ENCODE measurements at places on chromosomes 5 and 9. TPM values are rescaled to one million over a fixed set of nuclear protein-coding genes. Genes with fewer than 3 reads are reported as not detected.

The RPL37 gene
- total RNA-seq, result 99.1 TPM

GRCh38 chr9:121568343-121569265 is 69.0 kb upstream of the GGTA1 start:
- DNase-seq, result peak; percentile 70
- H3K27ac ChIP-seq, result no peak overlapping the region
- H3K27me3 ChIP-seq, result no peaks in the 10 kb centered on the region
- H3K4me1 ChIP-seq, result peaks cover 24% of the 10 kb centered on the region
- no peak overlapping the region for H3K4me3 ChIP-seq

The ENHO gene
- total RNA-seq, result 31.2 TPM

The PIP5K1B gene
- 66.9 TPM for total RNA-seq

The TMEM141 gene
- 127 TPM for total RNA-seq

DNA sequence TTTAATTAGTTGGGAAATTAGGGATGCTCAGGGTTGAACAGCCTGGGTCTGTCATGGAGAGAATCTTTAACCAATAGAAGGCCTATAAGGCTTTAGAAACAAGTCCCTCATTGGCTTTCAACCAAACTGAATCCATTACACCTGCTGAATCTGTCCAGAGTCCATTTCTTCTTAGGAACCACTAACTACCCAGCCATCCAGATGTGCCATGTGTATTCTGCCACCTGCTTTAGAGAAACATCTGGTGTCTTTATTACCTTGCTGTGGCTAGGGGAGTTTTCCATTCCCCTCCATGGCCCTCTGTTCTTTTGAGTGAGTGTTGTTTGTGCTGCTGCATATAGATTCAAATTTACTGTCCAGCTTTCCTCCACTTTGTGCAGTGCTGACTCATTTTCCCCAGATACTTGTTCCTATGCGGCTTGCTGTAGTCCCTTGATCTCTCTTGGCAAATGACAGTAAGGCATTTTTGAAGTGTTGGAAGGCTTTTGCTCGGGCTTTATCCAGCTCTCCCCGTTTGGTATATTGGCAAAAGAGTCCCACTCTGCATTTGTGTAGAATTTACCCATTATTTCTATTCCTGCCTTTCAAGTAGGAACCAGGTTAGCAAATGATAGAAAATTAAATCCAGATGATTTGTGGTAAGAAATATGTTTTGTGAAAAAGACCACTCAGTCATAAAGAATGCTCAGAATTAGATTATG is 54.6 kb downstream of the NLN start:
- DNase-seq, result no peak
- no peaks in the 10 kb centered on the region for H3K27me3 ChIP-seq

- no peaks in the 10 kb centered on the region for H3K36me3 ChIP-seq
- peak; percentile 60 for DNase-seq
- no peaks in the 10 kb centered on the region for H3K4me1 ChIP-seq
- H3K4me3 ChIP-seq, result no peak overlapping the region
- H3K27ac ChIP-seq, result no peak overlapping the region
- no peaks in the 10 kb centered on the region for H3K27me3 ChIP-seq
Measured at GRCh38 chr5:82793808-82794419, 283.3 kb downstream of the TMEM167A start.

DNA sequence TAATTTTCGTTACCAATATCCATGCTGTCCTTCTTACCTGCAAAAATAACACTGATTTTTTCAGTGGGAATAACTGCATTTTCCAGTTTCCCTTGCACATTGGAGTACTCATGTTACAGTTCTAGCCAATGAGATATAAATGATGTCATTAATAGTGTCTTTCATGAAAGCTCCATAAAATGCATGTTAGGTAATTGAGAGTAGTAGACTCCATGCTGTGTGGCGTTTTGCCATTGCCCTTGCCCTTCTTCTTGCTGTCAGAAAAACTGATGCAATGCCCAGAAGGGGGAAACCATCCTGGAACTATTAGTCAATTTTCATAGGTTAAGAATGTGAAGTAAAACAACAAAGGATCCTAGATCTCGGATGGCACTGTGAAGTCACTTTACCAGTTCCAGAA is 1765.3 kb downstream of the EFNA5 start:
- H3K4me3 ChIP-seq, result no peak overlapping the region
- H3K4me1 ChIP-seq, result no peaks in the 10 kb centered on the region

Measured in testis (tissue), 5 donors.